Activated CD4-positive, alpha-beta memory T cell treated with anti-CD3 and anti-CD28 coated beads for 36 hours (primary cell): ENCODE measurements at places on chromosomes 11 and 22. TPM values are rescaled to one million over a fixed set of nuclear protein-coding genes. Genes with fewer than 3 reads are reported as not detected.

The TREH gene
- total RNA-seq: not detected

The VSIG2 gene
- 0.34 TPM for total RNA-seq

The MRGPRX3 gene
- not detected for total RNA-seq

The MMP12 gene
- total RNA-seq: not detected

The SCN3B gene
- total RNA-seq: not detected

The RASGRP2 gene
- total RNA-seq: 7.5 TPM

The CNGA4 gene
- total RNA-seq: not detected

The SCGB2A2 gene
- total RNA-seq: not detected

The ZC3H7B gene
- 37.7 TPM for total RNA-seq

The RBMXL2 gene
- total RNA-seq: not detected

The LYVE1 gene
- total RNA-seq: not detected

The TSPO gene
- total RNA-seq: 143 TPM

The ZNRD2 gene
- 48.1 TPM for total RNA-seq

The CTSW gene
- 11.1 TPM for total RNA-seq

The TYR gene
- not detected for total RNA-seq

The STARD10 gene
- total RNA-seq: 14.8 TPM

The OR10A2 gene
- not detected for total RNA-seq

The SERHL2 gene
- 0.83 TPM for total RNA-seq

The KRTAP5-2 gene
- not detected for total RNA-seq

The OR52N4 gene
- 0.29 TPM for total RNA-seq

The OR5I1 gene
- total RNA-seq: not detected

The TSG101 gene
- 41.7 TPM for total RNA-seq

The OR8G1 gene
- not detected for total RNA-seq

The MMP1 gene
- not detected for total RNA-seq

The IL18 gene
- total RNA-seq: not detected

The NLRP14 gene
- not detected for total RNA-seq

The LRRC56 gene
- total RNA-seq: 1.3 TPM

The VPREB1 gene
- not detected for total RNA-seq

The DEPDC7 gene
- total RNA-seq: 0.90 TPM

The SPTBN2 gene
- total RNA-seq: 1.3 TPM

The PKNOX2 gene
- not detected for total RNA-seq

The IZUMO1R gene
- not detected for total RNA-seq

The FAM180B gene
- not detected for total RNA-seq

The OR5A1 gene
- not detected for total RNA-seq

The APOBEC3A gene
- total RNA-seq: 0.17 TPM

The MAPK11 gene
- 23.1 TPM for total RNA-seq

The TLCD5 gene
- 1.6 TPM for total RNA-seq

The GPHA2 gene
- 0.46 TPM for total RNA-seq

The NXPE4 gene
- total RNA-seq: not detected
